ENCODE measurements at places on chromosomes 3 and 15. TPM values are rescaled to one million over a fixed set of nuclear protein-coding genes. Genes with fewer than 3 reads are reported as not detected.

ATP10A gene
- total RNA-seq, result 0.27 TPM

FBXO40 gene
- 0.56 TPM for total RNA-seq

SKOR1 gene
- 0.16 TPM for total RNA-seq

RETNLB gene
- total RNA-seq, result not detected

ZBTB20 gene
- total RNA-seq, result 23.9 TPM

COPS2 gene
- 124 TPM for total RNA-seq

KIF23 gene
- 2.2 TPM for total RNA-seq

UCN2 gene
- total RNA-seq, result not detected

CLDN16 gene
- not detected for total RNA-seq

Data from motor neuron (in vitro differentiated cells).